ENCODE measurements at places on chromosomes 3 and 15.

GRCh38 chr15:90336705-90337141, 15.4 kb upstream of the ZNF774 start:
- DNase-seq, result no peak

GRCh38 chr3:168073842-168074605, 21.7 kb downstream of the GOLIM4 start:
- no peak for DNase-seq

DNA sequence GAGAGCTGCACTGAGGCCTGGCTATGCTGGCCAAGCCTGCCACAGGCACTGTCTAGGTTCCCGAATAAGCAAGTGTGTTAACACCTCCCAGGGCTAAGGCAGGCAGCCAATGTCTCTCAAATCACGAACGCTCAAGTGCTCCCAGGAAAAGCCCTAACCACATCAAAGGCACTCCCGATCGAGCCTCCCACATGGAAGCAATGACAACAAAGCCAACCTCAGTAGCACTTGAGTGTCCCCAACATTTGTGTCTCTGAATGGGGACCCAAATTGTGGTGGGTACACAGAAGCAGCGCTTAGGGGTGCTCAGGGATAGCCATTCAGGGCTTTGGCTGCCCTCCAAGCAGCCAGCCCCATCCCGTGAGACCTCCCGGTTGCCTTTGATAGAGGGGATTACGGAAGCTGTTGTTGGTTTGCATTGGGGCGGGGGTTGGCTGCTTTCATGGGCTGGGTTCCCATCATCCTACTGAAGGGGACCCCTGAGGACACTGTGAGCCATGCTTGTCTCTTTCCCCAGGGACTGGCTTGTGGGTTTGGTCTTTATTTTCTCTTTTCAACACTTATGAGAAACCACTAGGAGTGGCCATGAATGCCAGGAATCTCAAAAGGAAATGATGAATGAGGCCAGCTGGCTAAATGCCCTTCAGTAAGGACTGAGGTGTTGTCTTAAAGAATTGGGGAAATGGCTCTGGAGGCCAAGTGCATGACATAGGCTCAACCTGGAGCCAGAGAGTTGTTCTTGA, 234.1 kb upstream of the FEZF2 start:
- DNase-seq, result no peak

DNA sequence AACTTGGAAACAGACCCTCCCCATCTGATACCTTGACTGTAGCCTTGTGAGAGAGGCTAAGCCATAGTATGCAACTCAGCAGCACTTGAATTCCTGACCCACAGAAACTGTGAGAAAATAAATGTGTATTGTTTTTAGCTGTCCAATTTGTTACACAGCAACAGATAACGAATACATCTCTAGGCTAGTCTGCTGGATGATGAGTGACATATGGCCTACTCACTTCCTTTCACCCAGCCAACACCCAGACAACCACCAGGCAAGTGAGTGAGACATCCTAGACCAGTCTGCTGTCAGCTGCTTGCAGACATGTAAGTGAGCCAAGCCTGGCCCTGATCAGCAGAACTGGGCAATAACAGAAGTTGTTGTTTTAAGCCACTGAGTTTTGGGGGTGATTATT, 19.2 kb upstream of the SMAD6 start:
- DNase-seq, result no peak

DNA sequence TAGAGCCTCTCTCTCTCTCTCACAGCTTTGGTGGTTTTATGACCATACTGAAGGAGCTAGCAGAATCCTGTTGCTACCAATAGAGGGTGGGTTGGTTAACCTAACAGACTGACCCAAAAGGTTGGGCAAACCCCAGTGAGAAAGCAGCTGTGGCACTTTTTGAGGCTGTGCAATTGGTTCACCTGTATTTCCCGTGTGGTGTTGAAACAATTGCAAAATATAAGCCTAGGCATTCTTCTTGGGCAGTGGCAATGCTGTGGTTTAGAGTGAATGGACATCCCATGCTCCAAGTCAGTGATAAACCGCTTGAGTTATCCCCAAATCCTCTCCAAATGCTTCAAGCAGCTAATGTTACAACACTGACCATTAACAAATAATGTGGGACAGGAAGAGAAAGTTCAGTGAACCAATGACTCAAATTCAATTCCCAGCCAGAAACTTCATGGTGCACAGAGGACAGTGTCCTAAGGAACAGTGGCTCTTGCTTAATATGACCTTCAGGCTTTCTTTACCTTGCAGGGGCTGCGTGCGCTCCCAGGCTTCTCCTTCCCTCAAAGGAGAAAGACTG, 261.9 kb upstream of the ICE2 start:
- no peak for DNase-seq

DNA sequence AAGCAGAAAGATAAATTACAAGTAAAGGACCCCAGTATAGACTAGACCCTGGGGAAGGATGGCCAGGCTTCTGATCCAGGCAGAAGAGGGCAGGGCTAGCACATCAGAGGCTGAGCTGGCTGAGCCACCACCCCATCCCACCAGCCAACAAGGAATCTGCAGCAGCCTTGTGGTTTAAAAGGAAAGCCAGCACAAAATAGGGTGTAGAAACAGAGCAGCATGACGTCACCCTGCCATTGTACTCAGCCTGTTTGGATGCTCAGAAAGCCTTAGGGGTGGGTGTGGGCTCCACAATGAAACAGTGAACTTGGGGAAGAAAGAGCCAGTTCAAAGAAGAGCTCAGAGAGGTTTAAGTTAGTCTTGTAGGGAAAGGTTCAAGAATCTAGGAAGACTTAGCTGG, 28.2 kb downstream of the DUOX1 start:
- no peak for DNase-seq

DNA sequence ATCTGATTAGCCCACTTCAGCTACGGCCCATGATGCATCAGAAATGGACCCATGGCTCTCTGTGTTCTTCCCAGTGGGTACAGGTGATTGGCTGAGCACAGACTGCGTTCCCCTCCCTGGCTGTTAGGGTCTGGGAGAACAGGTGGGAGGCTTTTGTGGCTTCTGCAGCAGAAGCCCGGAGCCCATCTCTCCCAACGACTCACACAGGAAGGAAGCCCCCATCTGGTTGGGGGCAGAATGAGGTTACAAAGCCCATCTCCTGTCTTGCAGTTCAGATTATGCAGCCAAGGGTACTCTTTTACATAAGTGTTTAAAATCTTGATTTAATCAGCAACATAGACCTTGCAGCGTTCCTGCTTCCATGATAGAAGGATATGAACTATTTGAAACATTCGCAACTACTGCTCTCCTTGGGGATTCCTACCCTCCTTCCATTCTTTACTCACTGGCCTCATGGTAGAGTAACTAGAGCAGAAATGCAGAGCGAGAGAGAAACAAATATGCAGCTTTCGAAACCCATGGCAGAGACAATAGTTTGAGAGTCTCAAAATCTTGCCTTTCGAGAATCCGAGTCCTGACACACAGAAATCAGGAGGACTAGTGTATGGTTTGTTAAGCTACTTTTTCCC, 291.3 kb downstream of the TLE3 start:
- no peak for DNase-seq

GRCh38 chr3:7999384-7999783, 502.2 kb upstream of the LMCD1 start:
- no peak for DNase-seq

- no peak for DNase-seq
Measured at GRCh38 chr15:88225461-88225860, 31.1 kb downstream of the NTRK3 start.

DNA sequence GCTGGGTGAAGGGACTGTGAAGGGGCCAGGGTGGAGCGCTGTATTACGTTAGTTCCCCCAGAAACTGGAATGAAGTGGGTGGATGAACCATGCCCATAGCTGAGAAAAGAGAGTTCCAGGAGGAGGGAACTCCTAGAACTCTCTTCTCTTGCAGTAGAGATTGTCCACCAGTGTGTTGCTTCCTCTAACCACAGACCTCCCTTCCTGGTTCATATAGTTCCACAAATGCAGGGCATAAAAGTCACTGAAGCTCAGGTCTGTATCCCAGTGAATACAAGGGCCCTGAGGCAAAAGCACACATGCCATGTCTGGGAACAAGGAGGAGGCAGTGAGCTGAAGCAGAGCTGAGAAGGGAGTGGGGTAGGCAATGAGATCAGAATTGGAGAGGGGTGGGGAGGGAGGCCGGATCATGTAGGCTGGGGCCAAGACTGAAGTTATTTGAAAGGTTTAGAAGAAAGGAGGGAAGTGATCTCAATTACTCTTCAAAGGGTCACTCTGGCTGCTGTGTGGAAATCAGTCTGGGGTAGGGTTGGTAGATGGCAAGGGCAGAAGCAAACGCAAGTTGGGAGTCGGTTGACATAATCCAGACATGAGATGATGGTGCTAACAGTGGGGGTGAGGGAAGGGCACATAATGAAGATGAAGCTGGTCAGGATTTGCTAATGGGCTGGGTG, 6.5 kb downstream of the A4GNT start:
- DNase-seq, result no peak

DNA sequence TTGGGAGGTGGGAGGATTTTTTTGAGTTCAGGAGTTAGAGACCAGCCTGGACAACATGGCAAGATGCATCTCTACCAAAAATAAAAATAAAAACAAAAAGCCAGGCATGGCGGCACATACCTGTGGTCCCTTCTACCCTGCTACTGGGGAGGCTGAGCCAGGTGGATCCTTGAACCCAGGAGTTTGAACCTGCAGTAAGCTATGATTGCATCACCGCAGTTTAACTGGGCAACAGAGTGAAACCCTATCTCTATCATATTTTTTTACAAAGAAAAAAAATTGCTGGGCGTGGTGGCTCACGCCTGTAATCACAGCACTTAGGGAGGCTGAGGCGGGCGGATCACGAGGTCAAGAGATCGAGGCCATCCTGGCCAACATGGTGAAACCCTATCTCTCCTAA, 35.8 kb upstream of the RPN1 start:
- DNase-seq, result no peak

- no peak for DNase-seq
Measured at GRCh38 chr3:30598668-30599545, 7.5 kb upstream of the TGFBR2 start.

GRCh38 chr3:189673535-189673934, 42.3 kb downstream of the TP63 start:
- no peak for DNase-seq

- DNase-seq, result no peak
Measured at GRCh38 chr3:160009525-160009924, 20.9 kb downstream of the IL12A start.

DNA sequence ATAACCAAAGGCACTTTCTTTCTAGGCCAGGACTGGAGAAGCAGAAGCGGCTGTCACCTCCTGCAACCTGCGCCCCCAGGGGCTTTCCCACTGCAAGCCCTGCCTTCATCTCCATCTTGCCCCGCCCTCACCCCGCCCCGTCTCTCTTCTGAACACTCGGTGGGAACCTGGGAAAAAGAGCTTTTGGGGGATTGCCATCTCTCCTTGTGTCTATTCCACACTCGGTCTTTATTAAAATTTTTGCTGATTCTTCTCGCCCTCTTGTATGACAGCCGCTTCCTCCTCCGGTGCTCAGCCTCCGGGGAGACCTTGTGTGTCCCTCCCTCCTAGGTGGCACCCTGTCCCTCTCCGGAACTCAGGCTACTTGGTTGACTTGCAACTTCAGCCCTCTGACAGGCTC, 41.9 kb upstream of the SPESP1 start:
- no peak for DNase-seq

- no peak for DNase-seq
Measured at GRCh38 chr3:107413264-107413663, 36.0 kb downstream of the CCDC54 start.

GRCh38 chr15:99708563-99708962, 24.7 kb downstream of the LYSMD4 start:
- DNase-seq, result no peak

- no peak for DNase-seq
Measured at GRCh38 chr3:133674290-133674919, 12.7 kb upstream of the TOPBP1 start.

DNA sequence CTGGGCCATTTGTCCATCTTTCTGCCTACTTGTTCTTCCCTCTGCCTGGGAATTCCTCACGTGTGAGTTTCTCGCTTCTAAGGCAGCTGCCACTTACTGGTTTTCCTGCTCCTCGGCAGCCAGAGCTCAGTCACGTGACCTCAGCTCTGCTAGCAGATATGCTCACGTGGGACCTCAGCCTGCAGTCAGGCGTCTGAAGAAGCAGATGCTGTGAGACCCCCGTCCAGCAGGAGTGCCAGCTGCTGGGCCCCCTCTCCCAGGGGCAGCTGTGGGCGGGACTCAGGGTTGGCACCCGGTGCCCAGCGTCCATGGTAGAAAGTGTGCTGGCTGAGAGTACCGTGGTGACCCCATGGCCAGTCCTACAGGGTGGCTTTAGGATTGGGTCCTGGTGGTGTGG, 161.3 kb upstream of the TLE3 start:
- peak; percentile 39 for DNase-seq

DNA sequence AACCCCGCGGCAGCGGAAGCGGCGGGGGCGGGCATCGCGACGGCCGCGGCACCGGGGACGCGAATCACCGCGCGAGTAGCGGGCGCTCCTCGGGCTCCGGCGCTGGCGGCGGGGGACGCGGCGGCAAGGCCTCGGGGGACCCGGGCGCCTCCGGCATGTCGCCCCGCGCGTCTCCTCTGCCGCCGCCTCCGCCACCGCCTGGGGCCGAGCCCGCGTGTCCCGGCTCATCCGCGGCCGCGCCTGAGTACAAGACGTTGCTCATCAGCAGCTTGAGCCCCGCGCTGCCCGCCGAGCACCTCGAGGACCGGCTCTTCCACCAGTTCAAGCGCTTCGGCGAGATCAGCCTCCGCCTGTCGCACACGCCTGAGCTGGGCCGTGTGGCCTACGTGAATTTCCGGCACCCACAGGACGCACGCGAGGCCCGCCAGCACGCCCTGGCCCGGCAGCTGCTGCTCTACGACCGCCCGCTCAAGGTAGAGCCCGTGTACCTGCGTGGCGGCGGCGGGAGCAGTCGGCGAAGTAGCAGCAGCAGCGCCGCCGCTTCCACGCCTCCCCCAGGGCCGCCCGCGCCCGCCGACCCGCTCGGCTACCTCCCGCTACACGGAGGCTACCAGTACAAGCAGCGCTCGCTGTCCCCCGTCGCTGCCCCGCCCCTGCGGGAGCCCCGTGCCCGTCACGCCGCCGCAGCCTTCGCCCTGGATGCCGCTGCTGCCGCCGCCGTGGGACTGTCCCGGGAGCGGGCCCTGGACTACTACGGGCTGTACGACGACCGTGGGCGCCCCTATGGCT, 675 bp downstream of the RBM15B start:
- DNase-seq, result peak; percentile 37

GRCh38 chr15:74543583-74543982, 2.6 kb downstream of the ARID3B start:
- DNase-seq, result no peak

DNA sequence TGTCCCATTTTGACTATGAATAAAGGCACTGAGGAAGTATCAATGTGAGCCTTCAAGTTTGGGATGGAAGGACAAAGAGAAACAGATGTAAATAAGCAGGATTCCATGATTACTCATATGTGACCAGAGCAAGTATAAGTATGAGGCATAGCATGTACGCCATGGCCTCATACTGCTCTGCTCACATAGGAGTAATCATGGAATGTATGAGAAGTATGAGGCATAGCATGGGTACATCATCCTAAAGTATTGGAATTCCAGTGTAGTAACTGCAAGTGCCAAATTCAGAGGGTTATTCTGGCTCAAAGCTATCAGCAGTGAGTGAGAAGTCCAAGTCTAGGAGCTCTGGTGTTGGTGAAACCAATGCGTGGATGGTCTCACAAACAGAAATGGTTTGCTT, 81.2 kb upstream of the WDR72 start:
- DNase-seq, result no peak
